ENCODE measurements at places on chromosomes 6 and 20. TPM values are rescaled to one million over a fixed set of nuclear protein-coding genes. Genes with fewer than 3 reads are reported as not detected.

The FOXP4 gene
- 7.5 TPM for total RNA-seq

The C6orf52 gene
- 0.54 TPM for total RNA-seq

The PTK6 gene
- total RNA-seq, result 0.11 TPM

The HFE gene
- total RNA-seq, result 5.0 TPM

DNA sequence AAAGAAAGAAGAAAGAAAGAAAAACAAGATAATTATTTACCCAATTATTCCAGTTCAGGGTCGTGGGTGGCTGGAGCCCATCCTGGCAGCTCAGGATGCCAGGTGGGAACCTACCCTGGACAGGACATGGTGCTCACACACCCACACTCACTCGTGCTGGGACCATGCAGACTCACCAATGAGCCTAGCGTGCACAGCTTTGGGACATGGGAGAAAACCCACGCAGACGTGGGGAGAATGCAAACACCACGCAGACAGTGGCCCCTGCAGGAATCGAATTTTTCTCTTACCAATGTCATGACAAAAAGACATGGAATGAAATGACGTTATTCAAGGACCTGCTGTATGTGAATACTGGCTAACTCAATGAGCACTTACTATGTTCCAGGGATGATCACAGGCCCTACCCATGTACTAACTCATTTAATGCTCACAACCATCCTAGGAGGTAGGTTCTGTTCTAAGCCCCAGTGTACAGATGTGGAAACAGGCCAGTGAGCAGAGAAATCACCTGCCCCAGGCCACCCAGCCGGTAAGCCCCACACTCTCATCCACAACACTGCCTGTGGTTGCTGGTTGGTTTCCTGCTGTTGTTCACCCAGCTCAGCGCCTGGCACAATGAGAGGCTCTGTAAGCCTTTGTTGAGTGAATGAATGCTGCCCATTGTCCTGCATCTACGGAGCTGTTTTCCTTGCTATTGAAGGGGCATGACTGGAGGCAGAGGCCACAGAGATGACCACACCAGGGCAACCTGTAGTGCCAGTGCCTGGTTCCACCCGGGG, 6.8 kb upstream of the PI16 start:
- H3K27me3 ChIP-seq, result peaks cover 19% of the 10 kb centered on the region
- DNase-seq, result peak; percentile 53
- H3K36me3 ChIP-seq, result no peaks in the 10 kb centered on the region
- H3K27ac ChIP-seq, result no peak overlapping the region
- peak overlapping the region; percentile 60 for H3K4me3 ChIP-seq
- H3K4me1 ChIP-seq, result peaks cover 22% of the 10 kb centered on the region

The HEY2 gene
- 0.11 TPM for total RNA-seq

GRCh38 chr6:154345811-154346210, 10.8 kb downstream of the IPCEF1 start:
- H3K27me3 ChIP-seq, result peaks cover 2% of the 10 kb centered on the region
- H3K4me3 ChIP-seq, result no peak overlapping the region
- DNase-seq, result no peak
- no peak overlapping the region for H3K27ac ChIP-seq
- no peaks in the 10 kb centered on the region for H3K36me3 ChIP-seq

GRCh38 chr6:158279615-158280014, 32.6 kb upstream of the TULP4 start:
- H3K27ac ChIP-seq, result no peak overlapping the region
- H3K4me3 ChIP-seq, result no peak overlapping the region
- peaks cover 11% of the 10 kb centered on the region for H3K36me3 ChIP-seq
- DNase-seq, result no peak
- H3K27me3 ChIP-seq, result no peaks in the 10 kb centered on the region
- H3K4me1 ChIP-seq, result peaks cover 14% of the 10 kb centered on the region

The PDE7B gene
- total RNA-seq, result 0.14 TPM

The GSTA2 gene
- not detected for total RNA-seq

DNA sequence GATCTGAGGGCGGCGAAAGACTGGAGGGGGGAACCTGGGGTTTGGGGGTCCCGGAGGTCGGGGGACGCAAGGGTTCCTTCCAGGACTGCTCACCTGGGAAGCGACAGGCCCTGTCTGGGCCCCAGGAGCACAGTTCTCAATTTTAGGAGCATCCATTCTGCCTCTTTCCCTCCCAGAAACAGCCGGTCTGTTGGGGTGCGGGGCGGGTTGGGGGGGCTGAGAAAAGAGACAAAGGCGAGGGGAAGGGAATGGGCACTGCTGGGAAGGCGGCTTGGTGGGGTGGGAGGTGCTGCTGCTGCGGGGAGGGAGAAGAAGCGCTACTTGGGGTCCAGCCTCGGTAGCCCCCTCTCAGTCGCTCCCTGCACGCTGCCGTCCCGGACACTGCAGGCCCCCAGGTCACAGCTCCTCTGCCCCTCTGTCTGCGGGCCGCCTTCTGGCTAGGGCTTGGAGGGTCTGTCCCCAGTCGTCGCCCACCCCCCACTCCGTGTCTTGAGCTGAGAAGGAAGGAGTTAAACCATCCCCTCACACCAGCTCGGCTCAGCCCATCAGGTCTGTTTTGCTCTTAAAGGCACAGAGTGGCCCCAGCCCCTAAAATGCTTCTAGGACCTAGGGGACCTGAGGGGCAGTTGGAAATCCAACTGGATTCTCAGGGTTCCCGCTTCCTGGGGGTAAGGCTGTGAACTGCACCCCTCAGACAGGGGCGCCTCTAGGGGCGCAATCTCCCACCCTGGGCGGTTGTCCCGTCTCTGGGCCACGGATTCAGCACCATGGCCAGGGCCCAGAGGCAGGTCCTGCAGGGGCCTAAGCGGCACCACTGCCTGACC, 690 bp downstream of the GDAP1L1 start:
- no peaks in the 10 kb centered on the region for H3K4me1 ChIP-seq
- peaks cover 22% of the 10 kb centered on the region for H3K27me3 ChIP-seq
- H3K4me3 ChIP-seq, result no peak overlapping the region
- H3K36me3 ChIP-seq, result no peaks in the 10 kb centered on the region

The ELOVL2 gene
- total RNA-seq, result not detected

DNA sequence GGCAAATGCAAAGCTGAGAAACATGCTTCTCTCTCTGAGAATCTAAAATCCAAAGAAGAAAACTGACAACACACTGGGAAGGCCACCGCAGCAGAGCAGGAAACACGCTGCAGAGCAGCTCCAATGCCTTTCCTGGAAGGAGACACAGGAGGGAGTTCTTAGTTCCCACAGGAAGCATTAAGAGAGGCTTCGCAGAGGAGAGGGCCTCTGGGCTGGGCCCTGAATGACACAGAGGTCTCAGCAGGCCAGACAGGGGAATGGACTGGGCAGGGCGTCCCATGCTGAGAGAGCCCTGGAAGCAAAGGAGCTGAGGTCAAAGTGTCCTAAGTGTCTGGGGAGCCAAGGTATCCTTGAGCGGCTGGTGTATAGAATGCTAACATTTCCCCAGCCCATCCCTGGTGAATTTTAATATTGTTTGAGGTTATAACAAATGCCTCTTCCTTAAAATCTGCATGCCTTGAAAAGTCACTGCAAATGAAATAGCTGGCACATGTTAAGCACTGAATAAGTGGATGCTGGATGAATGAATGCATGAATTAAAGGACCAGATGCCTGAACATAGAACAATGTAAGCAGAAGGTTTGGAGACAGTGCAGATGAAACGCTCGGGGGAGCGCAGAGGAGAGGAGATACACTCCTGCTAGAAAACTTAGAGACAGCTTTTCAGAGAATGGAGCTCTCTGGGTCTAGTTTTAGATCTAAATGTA, 110.0 kb upstream of the SYNDIG1 start:
- no peaks in the 10 kb centered on the region for H3K36me3 ChIP-seq
- H3K27me3 ChIP-seq, result no peaks in the 10 kb centered on the region
- no peaks in the 10 kb centered on the region for H3K4me1 ChIP-seq
- H3K27ac ChIP-seq, result no peak overlapping the region

The CDSN gene
- total RNA-seq, result not detected

GRCh38 chr6:131063028-131063763, at the start of gene EPB41L2:
EPB41L2 (minus strand) TSS chr6:131063245; CDS start chr6:130956485, 106,760 bp downstream.
- peaks cover 3% of the 10 kb centered on the region for H3K27me3 ChIP-seq
- peak within 1 kb of the TSS; percentile 84 for H3K4me3 ChIP-seq
- peaks cover 14% of the 10 kb centered on the region for H3K4me1 ChIP-seq
- DNase-seq, result peak; percentile 87
- H3K27ac ChIP-seq, result peak within 1 kb of the TSS; percentile 28

The TFAP2D gene
- not detected for total RNA-seq

The CAP2 gene
- not detected for total RNA-seq

GRCh38 chr6:3520281-3521230, 63.7 kb upstream of the SLC22A23 start:
- H3K27ac ChIP-seq, result no peak overlapping the region
- H3K4me1 ChIP-seq, result no peaks in the 10 kb centered on the region

- peaks cover 16% of the 10 kb centered on the region for H3K27me3 ChIP-seq
- H3K4me3 ChIP-seq, result no peak overlapping the region
- no peak overlapping the region for H3K27ac ChIP-seq
- DNase-seq, result no peak
- H3K4me1 ChIP-seq, result no peaks in the 10 kb centered on the region
These were observed 30.5 kb upstream of the AKAP12 start for GRCh38 chr6:151209071-151209831.

- H3K27ac ChIP-seq, result no peak overlapping the region
- H3K4me3 ChIP-seq, result no peak overlapping the region
- no peaks in the 10 kb centered on the region for H3K36me3 ChIP-seq
- H3K27me3 ChIP-seq, result no peaks in the 10 kb centered on the region
- peaks cover 6% of the 10 kb centered on the region for H3K4me1 ChIP-seq
These were observed 46.1 kb upstream of the CCN6 start for GRCh38 chr6:112007805-112008204.

- DNase-seq, result no peak
- no peak overlapping the region for H3K4me3 ChIP-seq
- H3K36me3 ChIP-seq, result no peaks in the 10 kb centered on the region
- H3K27me3 ChIP-seq, result peaks cover 5% of the 10 kb centered on the region
- peaks cover 6% of the 10 kb centered on the region for H3K4me1 ChIP-seq
These were observed 250.0 kb downstream of the SLC24A3 start for GRCh38 chr20:19462491-19462890.

The RHAG gene
- total RNA-seq, result not detected

- H3K27me3 ChIP-seq, result peaks cover 83% of the 10 kb centered on the region
- H3K36me3 ChIP-seq, result no peaks in the 10 kb centered on the region
- no peak for DNase-seq
- H3K4me1 ChIP-seq, result no peaks in the 10 kb centered on the region
- no peak overlapping the region for H3K4me3 ChIP-seq
These were observed 41.8 kb upstream of the LAMA4 start for GRCh38 chr6:112296122-112296521.

The C2 gene
- 2.2 TPM for total RNA-seq

DNA sequence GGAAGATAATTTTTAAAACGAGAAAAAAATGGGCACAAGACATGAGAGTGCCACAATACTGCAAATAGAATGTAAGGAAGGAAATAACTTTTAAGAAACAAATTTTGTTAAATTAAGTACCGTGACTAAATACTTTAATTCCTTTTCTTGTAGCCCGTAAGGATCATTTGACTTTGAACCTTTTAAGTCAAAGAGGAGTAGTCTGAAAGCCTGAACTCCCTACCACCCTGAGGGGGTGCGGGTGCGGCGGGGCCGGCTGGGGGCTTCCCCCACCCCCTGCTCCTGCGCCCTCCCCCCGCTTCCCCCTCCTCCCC, 231 bp upstream of the PHACTR2 start:
- peaks cover 35% of the 10 kb centered on the region for H3K27me3 ChIP-seq
- H3K4me3 ChIP-seq, result no peak overlapping the region
- peaks cover 6% of the 10 kb centered on the region for H3K4me1 ChIP-seq

DNA sequence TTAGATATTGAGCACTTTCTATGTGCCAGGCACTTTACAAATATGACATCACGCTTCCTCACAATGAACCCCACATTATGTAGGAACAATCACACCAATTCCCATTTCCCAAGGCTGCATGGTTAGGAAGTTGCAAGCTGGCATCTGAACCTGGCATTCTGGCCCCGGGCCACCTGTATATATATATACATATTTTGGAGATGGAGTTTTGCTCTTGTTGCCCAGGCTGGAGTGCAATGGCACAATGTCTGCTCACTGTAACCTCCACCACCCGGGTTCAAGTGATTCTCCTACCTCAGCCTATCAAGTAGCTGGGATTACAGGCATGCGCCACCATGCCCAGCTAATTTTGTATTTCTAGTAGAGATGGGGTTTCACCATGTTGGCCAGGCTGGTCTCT, 30.4 kb downstream of the SRC start:
- H3K4me1 ChIP-seq, result peaks cover 5% of the 10 kb centered on the region
- no peaks in the 10 kb centered on the region for H3K27me3 ChIP-seq
- H3K27ac ChIP-seq, result no peak overlapping the region
- no peaks in the 10 kb centered on the region for H3K36me3 ChIP-seq
- DNase-seq, result no peak

The EYA2 gene
- total RNA-seq, result not detected

The SGK2 gene
- 0.53 TPM for total RNA-seq

GRCh38 chr20:32879538-32879937, 20.8 kb downstream of the EFCAB8 start:
- H3K27me3 ChIP-seq, result no peaks in the 10 kb centered on the region
- DNase-seq, result no peak
- H3K4me1 ChIP-seq, result no peaks in the 10 kb centered on the region
- no peak overlapping the region for H3K27ac ChIP-seq

The FNDC1 gene
- not detected for total RNA-seq

DNA sequence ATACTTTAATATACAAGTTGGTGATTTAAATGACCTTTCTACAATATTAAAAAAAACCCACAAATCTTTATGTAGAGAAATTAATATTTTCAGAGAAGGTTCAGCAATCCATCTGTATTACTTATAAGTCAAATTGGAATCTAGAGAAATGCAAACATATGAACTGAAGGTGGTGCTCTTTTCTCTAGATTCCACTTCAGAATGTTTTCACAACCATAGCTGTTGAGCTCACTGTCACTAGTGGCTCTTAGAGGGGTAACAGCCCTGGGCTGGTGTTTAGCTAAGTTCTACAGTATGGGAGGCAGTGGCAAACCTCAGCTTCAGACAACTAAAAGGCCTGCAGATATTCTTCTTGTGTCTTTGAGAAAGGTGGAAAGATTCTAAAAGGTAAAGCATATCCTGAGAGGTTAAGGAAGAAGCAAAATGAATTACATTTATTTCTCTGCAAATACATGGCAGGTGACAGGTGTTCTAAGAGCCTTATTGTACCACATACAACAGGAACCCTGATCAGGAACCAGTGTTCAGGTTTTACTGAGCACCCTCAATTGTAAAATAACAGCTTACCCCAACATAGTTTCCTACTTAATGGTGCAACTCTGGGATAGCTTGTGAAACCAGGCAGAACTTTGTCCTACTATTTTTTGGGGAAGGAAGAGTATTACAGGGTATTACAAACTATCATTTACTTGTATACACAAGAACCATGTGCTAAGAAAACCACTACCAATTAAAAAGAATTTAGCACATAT, 56.6 kb upstream of the SAMHD1 start:
- peak overlapping the region; percentile 72 for H3K27ac ChIP-seq
- H3K36me3 ChIP-seq, result peaks cover 28% of the 10 kb centered on the region
- H3K4me1 ChIP-seq, result peaks cover 25% of the 10 kb centered on the region
- no peak overlapping the region for H3K4me3 ChIP-seq
- no peaks in the 10 kb centered on the region for H3K27me3 ChIP-seq

- peaks cover 32% of the 10 kb centered on the region for H3K27me3 ChIP-seq
- no peak overlapping the region for H3K27ac ChIP-seq
- no peaks in the 10 kb centered on the region for H3K36me3 ChIP-seq
- no peak overlapping the region for H3K4me3 ChIP-seq
- no peak for DNase-seq
These were observed 13.8 kb upstream of the ANKEF1 start for GRCh38 chr20:10020937-10021336.

GRCh38 chr6:53581173-53581773, 36.4 kb upstream of the GCLC start:
- H3K27me3 ChIP-seq, result peaks cover 5% of the 10 kb centered on the region
- DNase-seq, result no peak
- H3K4me3 ChIP-seq, result no peak overlapping the region
- H3K4me1 ChIP-seq, result no peaks in the 10 kb centered on the region
- H3K27ac ChIP-seq, result no peak overlapping the region

The SYCP2 gene
- total RNA-seq, result 15.0 TPM
